Stimulated activated CD8-positive, alpha-beta memory T cell treated with anti-CD3 and anti-CD28 coated beads, Interleukin-15, amount 100 ng/mL, for 1 hour (primary cell): ENCODE measurements at places on chromosomes 5 and 9.

GRCh38 chr9:83505282-83505681 is 32.9 kb downstream of the FRMD3 start:
- DNase-seq = no peak

- no peak for DNase-seq
Measured at GRCh38 chr9:114097613-114098020, 1.5 kb downstream of the KIF12 start.

GRCh38 chr5:155794795-155795194 is 532.2 kb upstream of the SGCD start:
- no peak for DNase-seq

DNA sequence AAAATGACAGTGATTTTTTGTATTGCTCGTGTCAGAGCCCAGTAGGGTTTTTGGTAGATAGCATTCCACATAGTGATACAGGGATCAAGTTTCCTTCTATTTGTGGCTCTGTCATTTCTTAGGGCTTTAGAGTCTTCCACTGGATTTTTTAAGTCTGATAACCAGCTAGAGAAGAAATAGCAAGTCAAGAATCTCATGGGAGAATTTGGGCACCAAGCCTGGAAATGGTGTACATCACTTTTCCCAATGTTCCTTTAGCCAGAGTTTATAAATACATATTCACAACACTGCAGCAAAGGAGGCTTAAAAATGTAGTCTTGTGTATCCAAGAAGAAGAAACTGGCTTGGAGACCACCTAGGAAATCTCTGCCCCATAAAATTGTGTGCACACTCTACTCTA is 647.1 kb upstream of the KLF4 start:
- no peak for DNase-seq

DNA sequence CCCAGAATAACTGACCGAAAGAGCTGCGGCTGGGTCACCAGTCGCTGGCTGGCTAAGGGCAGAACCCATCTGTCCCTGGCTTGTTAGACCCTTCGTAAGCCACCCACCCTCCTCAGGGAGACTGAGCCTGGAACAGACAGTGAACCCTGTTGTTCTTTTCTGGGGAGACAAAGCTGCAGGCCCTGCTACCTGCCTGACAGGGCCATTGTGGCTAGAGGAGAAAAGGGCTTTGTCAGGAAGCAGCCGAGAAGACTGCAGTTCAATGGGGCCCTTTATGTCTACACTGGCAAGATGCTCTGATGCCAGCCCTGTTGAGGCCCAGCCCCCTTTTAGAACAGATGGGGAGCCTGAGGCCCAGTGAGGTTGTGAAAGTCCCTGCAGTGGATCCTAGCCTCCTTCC is 3.7 kb upstream of the NIPAL4 start:
- DNase-seq = no peak

- DNase-seq = no peak
Measured at GRCh38 chr5:172776235-172776594, 5.2 kb upstream of the DUSP1 start.

GRCh38 chr5:141003791-141004611 is 37.7 kb downstream of the PCDHAC2 start:
- DNase-seq = no peak

GRCh38 chr9:89753472-89754055 is 148.8 kb downstream of the GADD45G start:
- DNase-seq = no peak

DNA sequence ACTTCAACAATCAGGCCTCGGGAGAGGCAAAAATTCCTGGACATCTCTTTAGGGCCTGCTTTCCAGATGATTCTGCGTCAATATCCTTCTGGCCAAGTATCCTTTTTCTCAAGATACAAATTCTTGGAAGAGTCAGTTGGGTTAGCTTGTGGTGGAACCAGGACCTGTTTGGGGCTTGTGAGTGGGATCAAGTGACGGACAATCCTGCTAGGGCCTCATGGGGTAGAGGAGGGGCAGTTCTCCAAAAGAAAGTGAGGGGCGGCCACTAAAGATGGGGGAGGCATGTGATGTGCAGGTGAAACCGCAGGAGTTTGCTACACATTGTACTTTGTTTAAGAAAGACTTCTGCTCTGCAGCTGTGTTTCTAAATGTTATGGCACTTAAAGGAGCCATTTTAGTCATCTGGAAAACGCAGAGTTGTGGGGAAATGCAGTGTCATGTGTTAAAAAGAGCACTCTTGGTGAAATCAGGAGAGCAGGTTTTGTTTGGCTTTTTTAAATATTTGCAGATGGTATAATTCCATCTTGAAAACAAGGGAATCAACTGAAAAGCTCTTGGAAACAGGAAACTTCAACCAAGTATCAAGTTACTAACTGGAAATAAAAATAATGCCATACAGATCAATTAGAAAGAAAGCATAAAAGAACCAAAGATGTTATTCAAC is 27.4 kb upstream of the GSN start:
- DNase-seq = no peak

GRCh38 chr5:181121675-181122561 is 9.1 kb downstream of the OR2V1 start:
- no peak for DNase-seq

DNA sequence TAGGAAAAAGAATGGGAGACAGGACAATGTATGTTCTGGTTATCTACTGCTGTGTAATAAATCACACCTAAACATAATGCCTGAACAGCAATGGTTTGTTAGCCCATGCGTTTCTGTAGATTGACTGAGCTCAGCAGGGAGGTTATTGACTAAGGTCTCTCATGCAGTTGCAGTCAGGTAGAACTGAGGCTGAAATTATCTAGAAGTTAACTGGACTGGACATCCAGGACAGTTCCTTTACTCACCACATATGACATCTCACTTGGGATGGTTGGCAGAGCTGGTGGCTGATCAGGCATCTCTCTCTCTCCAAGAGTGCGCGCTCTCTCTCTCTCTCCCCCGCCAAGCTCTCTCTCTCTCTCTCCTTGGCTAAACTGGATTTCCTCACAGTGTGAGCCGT is 8.9 kb upstream of the FOXB2 start:
- DNase-seq = no peak

DNA sequence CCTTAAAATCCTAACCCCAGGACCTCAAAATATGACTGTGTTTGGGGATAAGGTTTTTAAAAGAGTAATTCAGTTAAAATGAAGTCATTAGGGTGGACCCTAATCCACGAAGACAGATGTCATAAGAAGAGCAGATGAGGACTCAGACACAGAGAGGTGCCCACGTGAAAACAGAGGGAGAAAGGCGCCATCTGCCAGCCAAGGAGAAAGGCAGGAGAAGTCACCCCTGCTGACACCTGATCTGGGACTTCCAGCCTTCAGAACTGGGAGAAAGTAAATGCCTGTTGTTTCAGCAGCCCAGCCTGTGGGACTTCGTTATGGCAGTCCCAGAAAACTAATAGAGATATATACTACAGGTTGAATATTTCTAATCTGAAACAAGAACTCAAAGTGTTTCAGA is 67.4 kb downstream of the ROR2 start:
- no peak for DNase-seq

DNA sequence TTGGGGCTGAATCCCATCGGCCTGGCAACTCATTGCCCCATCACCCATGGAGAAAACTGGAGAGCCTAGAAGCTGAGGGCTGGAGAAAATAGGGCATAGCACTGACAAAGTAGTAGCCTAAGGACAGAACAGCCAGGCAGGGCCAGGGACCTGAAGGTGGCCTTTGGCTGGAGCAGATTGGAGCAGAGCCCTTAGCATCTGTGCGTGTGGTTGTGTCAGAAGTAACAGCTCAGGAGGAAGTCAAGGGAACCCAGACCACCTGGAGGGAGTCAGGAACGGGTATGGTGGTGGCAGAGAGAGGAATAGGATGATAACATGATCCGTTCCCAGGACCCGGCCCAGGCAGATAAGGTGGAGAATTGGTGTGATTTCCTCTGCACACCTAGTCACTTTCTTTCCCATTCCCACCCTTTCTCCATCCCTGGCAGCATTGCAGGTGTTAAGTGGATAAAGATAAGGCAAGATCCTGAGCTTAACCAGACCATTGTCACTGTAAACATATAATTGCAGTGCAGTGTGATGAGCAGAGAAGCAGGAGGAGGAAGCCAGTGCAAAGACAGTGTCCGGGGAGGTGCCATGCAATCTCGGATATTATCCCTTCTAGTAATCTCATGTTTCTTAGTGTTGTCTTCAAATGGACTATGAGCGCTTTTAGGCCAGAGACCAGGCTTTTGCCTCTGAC is 67.0 kb downstream of the NDFIP1 start:
- no peak for DNase-seq

DNA sequence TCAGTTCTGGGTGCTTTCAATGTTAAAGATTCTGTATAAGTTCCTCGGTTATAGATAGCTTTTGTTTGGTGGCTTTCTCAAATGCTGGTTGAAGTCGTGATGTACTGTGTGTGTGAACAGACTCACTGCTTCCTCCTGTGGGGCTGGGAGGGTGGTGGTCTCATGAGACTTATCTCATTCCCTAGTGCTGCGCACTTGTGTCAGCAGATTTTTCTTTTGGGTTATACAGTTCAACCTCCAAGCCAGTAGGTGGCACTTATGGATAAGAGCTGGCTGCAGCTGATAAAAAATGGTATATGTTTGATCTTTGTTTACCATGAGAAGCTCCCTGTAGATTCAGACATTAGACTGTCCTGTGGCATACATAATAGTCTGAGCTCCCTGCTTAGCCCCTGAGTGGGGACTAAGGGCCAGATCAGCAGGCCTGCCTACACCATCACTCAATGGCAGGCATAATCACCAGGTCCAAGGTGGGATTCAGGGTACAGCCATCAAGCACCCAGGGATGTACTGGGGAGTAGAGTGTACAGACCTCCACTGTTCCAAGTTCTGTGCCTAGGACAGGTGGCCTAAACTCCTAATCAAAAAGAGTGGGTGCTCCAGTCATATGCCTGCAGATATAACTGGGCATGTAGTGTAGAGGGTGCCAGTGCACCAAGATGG is 174.2 kb downstream of the OXCT1 start:
- DNase-seq = no peak

DNA sequence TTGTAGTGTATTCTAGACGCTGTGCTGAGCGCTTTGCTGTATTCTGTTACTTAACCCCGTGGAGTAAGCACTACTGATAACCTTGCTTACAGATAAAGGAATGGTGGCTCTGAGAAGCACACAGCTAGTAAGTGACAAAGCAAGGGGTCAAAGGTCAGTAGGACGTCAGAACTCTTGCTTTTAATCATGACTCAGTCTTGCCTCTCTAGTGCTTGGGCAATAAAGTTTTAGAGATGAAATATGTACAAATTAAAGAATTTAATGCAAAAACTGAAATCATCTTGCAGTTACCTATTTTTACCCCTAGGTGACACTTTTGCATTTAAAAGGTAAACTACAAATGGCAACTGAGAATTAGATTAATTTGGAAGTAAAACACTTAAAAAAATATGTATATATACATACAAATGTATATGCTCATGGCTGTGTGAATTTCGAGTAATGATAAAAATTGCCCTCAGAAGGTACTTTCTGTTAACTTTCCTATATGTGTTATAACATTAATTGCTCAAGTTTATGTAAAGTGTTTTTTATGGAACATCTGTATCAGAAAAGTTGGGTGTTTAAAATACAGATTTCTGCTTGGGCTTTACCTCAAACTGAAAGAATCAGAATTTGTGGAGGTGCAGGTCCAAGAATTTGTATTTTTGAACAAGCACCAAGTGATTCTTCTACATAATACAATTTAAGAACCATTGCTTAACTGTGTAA is 175.1 kb upstream of the DAB2 start:
- DNase-seq = no peak

- DNase-seq = no peak
Measured at GRCh38 chr5:156906807-156907206, 56.2 kb downstream of the TIMD4 start.

GRCh38 chr5:67908126-67908765 is 307.3 kb upstream of the PIK3R1 start:
- no peak for DNase-seq

DNA sequence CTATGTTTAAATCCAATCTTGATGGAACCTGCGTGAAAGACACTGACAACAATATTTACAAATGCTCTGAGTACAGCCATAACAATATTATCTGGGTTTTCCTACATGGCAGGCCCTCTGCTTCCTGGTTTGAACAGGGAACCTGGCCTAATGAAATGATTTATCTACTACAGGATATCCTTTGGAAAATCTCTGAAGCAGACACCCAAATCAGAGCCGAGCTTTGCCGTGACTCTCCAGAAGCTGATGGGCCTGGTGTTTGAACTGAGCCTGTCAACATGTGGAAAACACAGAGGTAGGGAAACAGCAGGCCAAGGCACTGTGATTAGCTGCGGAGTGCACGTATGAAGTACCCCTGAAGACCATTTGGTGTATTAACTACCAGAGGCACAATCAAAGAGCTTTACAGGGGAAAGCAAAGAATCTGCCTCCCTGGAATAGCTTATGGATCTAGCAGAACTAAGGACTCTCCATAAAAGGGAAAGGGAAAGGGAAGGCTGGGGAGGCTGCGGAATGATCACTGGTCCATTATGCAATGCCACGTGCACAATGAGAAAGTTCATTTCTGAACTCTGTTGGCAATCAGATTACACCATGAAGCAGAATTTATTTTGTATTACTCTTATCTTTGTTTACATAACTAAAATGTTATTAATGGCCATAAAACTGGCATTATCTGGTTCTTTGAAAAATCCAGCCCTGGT is 321.9 kb downstream of the EBF1 start:
- DNase-seq = no peak

DNA sequence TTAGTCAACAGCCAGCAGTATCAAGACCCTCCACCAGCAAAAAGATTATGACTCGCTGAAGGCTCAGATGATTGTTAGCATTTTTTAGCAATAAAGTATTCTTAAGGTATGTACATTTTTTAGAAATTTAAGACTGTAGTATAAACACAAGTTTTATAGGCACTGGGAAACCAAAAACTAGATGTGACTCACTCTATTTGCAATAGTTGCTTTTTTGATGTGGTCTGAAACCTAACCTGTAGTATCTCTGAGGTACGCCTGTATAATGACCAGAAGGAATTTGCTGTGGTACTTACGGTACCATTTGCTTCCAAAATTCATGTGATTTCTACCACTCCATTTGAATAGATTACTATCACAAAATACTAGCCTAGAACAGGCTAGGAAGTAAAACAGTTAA is 60.8 kb downstream of the WDR41 start:
- no peak for DNase-seq

- no peak for DNase-seq
Measured at GRCh38 chr9:105245891-105246161, 1.4 kb downstream of the SLC44A1 start.

DNA sequence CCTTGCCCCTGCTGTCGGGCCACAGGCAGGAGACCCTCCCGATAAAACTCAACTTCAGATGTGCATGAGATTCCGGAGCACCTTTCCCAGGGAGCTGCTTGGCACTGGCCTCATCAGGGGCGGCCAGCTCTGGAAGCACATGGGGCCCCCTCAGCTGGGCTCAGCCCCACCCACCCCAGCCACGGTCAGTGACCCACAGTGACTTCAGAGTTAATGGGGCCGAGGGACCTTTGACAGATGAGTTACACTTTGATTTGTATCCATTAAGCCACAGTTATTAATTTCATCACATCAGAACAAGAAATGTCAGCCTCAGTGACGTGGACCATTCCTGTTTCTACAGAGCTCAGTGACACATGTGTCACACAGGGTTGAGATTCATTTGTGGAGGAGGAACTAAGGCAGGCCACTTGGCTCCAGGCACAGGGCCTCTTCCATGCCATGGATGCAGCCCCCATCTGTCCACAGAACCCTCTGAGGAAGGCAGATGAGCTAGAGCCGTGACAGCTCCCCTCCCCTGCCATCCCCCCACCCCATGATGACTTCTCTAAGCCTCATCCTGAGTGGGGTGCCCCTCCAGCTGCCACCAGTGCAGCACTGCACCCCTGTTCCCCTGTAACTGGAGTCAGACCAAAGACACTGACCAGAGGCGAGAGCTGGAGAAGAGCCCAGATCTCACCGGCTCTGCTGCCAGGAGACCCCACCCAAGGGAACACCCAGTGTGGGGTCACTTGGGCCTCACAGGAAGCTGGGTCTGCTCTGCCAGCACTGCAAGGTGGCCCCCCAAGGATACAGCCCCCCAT is 69.4 kb upstream of the ADAMTS2 start:
- no peak for DNase-seq
